Stimulated activated CD4-positive, alpha-beta T cell treated with anti-CD3 and anti-CD28 coated beads, Interleukin-15, amount 100 ng/mL, for 48 hours (primary cell): ENCODE measurements at places on chromosomes 2 and 18.
A peak's percentile ranks its signal among the peaks of the same experiment; 100 is the strongest.

DNA sequence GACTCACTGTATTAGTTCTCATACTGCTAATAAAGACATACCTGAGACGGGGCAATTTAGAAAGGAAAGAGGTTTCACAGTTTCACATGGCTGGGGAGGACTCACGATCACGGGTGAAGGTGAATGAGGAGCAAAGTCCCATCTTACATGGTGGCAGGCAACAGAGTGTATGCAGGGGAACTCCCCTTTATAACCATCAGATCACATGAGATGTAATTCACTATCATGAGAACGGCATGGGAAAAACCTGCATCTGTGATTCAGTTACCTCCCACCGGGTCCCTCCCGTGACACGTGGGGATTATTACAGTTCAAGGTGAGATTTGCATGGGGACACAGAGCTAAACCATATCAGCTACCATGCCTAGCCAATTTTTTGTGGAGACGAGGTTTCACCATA is 168.2 kb downstream of the NEDD4L start:
- DNase-seq, result no peak

DNA sequence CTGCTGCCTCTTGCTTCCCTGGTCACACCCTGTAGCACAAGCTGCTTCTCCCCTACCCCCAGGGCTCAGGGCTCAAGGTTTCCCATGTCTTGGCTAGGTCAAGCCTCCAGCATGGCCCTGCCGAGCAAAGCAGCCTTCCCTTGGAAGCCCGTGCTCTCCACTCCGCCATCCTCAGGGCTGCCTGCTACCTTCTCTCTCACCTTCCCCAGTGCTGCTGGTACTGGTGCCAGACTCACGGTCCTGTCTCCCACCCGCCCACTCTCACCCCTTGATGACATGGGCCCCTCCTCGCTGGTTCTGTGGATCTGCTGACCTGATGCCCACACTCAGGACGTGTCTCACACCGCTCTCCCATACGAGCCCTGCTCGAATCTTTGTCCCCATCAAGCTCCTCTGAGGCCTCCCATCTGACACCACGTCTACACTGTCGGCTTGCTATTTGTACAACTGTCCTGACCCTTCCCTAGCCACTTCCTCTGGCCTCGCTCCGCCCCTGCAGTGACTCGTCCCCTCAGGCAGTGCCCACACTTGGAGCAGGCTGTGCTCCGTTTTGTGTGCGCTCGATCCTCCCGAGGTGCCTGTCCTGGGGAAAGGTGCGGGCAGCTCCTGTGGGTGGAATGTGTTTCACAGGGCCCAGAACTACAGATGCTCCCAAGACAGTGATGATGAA is 49.9 kb downstream of the ZAP70 start:
- DNase-seq, result no peak

- no peak for DNase-seq
These were observed 67.6 kb downstream of the KIAA2012 start for GRCh38 chr2:202140522-202141252.

GRCh38 chr2:70674636-70675430 is 93.2 kb downstream of the ADD2 start:
- no peak for DNase-seq

DNA sequence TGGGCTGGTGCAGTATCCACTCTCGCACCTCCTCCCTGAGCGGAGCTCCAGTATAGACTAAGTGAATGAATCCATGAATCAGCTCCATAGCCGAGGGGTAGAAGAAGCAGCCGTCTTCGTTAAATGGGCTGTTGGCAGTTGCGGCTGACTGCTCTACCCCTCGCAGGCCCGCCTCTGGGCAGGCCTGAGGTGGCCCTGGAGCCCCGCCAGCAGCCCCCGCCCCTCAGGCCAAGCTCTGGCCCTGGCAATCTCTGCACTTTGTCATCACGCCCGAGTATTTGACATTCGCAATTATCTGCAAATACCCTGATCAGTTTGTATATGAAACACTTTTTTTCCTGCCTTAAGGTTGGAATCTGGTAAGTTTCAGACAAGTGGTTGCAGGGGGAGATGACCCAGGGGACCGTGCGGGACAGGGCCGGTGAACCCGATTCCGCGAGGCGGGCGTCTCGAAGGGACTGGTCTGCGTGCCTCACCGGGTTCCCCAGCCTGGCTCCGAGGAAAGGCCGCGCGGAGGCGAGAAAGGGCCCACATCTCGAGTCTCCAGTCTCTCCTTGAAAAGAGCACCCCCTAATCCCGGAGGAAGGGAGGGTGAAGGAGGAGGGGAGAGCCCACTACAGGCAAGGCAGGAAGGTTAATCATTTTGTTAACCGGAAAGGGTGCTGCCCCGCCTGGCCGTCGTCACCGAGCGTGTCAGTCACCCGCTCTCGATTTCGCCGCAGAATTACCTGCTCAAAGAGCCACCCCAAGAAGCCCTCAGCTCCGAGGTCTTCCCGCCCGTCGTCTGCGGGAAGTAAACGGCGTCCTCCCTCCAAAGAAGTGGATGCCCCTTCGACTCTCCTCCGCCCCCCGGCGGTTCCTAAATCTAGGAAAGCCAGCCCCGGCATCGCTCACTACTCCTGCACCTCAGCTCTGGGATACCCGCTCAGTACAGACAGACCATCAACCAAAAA is 11.1 kb upstream of the SATB2 start:
- no peak for DNase-seq

DNA sequence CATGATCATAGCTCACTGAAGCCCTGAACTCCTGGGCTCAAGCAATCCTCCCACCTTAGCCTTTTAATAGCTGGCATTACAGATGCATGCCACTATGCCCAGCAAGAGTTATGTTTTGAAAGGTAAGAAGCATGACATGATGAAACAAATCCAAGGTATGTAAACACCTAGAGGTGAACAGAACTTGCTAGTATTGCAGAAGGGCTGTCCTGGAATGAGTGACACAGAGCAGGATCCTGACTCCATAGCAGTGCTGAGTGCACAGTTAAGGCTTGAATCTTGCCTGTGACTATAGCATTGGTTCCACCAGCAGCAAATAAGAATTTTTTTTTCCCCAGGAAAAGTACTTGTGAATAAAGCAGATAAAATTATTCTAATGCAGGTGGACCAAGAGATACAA is 309.5 kb downstream of the PIK3C3 start:
- DNase-seq, result no peak

- no peak for DNase-seq
These were observed 29.4 kb downstream of the DPP4 start for GRCh38 chr2:162044586-162044985.

- DNase-seq, result no peak
These were observed 69.6 kb downstream of the PTGR3 start for GRCh38 chr18:75139226-75139911.

DNA sequence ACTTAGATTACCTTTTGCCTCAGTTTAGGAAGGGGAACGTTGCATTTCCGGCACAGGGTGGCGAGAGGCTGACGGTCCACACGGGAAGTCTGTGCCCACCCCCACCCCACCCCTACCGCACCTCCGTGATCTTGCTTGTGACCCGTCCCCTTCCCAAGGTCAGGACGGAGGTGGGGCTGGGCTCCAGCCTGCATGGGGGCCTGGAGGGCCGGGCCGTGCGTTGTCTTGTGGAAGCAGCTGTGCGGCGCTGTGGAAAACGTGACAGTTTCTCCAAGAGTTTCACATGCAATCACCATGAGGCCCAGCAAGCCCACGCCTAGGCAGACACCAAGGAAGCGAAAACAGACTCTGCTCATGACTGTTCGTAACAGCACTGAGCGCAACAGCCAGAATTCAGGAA is 76.8 kb upstream of the HDAC4 start:
- no peak for DNase-seq

DNA sequence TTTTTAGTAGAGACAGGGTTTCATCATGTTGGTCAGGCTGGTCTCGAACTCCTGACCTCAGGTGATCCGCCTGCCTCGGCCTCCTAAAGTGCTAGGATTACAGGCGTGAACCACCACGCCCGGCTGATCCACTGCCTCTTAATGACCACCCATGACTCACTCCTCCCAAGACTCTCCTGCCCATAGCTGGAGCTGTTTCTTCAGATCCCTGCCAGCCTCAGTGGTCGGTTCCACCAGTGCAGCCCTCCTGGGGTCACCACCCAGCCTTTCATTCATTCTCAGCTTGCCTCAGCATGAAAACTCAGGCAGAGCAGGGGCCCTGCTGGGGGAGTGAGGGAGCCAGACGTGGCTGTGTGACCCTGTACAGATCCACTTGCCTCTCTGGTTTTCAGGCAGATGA is 12.5 kb downstream of the KCNIP3 start:
- DNase-seq, result no peak

DNA sequence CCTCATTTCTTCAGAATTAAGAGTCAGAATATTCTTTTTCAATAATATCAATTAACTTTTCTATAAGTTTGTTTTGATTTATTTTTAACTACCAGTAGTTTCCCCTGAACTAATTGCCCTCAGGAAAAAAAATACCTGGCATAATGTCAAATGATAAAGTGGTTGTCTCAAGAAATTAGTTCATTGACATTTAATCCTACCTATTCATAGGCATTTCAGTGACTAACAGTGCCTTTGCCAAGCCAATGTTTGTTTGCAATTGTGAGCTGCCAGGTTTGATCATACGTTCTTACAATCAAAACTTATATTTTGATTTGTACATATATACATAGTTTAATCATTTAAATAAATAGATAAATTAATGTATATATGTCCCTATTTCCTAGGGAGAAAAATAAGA is 267.3 kb upstream of the MC4R start:
- DNase-seq, result no peak

DNA sequence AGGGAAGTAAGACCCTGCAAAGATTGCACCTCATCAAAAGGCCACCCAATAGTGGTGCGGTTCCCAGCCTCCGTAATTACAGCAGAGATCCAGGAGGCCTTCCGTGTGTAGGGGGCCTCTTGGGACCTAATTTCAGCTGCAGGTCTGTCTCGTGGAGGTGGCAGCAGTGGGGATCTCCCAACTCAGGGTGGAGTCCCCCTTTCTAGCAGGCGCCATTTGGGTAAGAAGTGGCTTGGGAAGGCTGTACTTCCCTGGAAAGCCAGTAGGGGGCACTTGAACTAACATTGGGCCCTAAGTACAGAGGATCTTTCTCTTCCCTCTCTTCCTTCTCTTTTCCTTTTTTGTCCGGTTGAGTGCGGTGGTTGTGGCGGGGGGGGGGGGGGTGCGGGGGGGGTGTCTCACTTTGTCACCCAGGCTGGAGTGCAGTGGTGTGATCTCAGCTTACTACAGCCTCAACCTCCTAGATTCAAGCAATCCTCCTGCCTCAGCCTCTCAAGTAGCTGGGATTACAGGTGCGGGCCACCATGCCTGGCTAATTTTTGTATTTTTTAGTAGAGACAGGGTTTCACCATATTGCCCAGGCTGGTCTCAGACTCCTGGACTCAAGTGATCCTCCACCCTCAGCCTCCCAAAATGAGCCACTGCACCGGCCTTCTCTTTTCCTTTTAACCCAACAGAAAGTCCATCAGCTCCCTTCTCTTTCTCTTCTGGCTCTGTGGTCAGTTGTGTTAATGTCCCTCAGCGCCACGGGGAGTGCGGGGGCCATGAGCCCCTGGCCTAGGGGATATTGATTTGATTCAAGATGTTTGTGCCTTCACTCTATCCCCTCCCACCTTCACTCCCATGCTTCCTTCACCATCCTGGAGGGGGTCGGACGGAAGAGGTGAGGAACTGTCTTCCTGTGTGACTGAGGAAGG is 32.0 kb downstream of the CENPO start:
- DNase-seq, result peak; percentile 19

DNA sequence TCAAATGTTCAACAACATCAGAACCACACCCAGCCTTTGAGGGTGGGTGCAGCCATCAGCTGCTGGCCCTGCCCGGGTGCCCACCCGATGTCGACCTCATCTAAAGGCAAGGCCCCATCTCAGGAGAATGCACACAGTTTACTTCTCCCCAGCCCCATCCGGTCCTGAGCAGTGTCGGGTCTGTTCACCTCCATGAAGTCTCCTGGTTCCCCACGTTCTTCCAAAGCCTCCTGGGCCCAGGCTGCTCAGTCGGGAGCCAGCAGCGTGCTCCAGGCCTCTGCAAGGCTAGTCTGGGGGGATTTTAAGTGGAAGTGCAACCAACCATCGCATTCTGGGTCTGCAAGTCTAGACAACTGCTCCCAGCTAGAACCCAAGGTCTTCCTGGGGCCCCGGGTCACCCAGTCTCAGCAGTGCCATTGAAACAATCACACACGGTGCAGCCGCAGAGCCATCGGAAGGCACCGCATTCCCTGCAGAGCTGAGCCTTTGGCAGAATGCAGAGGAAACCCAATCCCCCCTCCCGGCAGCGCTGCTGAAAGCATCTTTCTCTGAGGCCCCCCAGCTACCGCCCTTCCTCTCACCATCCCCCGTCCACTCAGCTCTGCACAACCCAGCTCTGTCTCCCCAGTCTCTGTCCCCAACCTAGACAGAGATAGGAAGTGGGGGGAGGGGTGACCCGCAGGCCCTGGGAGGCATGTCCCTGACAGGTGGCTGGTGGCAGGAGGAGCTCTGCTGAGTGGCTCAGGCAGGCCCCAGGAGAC is 8.5 kb downstream of the ESPNL start:
- no peak for DNase-seq

GRCh38 chr2:169845016-169845415 is 17.8 kb downstream of the UBR3 start:
- DNase-seq, result no peak

DNA sequence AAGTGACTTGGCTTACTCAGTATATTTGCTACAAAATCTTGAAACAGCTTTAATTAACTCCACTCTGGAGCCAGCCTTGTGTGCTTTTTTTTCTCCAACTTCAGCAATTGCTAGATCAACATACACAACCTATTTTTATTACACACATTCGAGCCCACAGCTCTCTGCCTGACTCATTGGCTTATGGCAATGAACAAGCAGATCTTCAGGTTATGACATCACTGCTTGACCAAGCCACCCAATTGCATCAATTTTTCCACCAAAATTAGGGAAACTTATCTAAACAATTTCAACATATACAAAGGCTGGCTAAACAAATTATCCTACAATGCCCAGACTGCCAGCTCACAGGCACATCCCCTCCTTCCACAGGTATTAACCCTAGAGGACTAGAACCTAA is 39.6 kb upstream of the PDK1 start:
- no peak for DNase-seq

DNA sequence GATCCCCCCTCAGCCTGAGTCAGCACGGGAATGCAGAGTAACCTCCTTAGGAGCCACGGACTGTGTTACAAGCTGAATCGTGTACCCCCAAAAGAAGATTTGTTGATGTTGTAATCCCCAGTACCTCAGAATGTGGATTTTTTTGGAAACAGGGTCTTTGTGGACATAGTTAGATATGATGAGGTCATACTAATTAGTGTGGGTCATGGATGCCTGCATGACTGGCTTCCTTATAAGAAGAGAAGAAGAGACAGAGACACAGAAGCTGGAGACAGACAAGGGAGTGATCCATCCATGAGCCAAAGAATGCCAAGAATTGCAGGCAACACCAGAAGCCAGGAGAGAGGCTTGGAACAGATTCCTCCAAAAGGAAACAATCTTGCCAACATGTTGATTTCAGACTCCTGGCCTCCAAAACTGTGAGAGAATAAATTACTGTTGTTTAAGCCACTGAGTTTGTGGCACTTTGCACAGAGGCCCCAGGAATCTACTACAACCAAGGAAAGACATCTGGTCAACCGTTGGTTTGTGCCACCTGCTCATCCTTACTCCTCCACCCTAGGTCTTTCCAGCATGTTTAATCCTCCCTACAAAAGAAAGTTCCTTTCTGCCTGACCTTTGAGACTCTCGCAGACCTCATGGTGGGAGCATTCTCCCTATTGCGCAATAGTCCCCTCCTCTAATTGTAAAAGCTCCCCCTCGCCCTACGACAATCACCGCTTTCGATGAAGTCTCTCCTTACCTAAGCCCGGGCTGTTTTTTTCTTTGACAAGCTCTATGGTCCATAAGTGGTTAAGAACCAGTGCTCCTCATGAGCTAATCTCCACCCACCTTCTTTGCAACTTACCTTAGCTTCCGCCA is 91.6 kb downstream of the DNER start:
- DNase-seq, result no peak
